ENCODE measurements at places on chromosomes 1 and 21.
A peak's percentile ranks its signal among the peaks of the same experiment; 100 is the strongest.

- no peak for DNase-seq
These were observed 590.6 kb downstream of the NUF2 start for GRCh38 chr1:163912170-163912884.

DNA sequence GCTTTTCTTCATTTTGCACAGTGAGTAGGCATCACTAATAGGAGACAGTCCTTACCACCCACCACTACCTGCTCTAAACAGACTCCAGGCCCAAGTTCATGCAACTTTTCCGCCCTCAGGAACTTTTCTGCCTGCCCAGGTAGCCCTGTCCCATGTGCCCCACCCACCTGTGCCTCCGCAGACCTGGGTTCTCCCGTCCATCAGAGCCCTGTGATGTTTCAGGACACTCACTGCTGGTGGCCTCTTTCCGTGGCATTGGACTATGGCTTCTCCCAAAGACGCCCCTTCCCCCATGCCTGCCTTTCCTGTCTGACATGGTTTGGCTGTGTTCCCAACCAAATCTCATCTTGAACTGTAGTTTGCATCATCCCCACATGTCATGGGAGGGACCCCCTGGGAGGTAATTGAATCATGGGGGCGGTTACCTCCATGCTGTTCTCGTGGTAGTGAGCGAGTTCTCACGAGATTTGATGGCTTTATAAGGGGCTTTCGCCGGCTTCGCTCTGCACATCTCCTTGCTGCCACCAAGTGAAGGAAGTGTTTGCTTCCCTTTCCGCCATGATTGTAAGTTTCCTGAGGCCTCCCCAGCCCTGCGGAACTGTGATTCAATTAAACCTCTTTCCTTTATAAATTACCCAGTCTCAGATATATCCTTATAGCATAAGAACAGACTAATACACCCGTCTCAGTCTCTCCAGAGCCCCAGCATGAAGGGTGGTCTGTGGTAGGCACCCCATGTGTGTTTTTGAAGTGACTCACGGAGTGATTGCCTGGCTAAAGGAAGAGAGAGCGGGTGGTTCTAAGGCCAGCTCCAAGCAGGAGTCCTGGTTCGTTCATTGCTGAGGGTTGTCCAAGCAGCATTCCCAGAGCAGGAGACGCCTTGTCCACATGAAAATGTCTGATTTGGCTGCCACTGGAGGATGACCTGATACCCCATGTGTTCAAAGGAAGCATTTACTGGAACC is 86.0 kb upstream of the ZBTB40 start:
- no peak for DNase-seq

DNA sequence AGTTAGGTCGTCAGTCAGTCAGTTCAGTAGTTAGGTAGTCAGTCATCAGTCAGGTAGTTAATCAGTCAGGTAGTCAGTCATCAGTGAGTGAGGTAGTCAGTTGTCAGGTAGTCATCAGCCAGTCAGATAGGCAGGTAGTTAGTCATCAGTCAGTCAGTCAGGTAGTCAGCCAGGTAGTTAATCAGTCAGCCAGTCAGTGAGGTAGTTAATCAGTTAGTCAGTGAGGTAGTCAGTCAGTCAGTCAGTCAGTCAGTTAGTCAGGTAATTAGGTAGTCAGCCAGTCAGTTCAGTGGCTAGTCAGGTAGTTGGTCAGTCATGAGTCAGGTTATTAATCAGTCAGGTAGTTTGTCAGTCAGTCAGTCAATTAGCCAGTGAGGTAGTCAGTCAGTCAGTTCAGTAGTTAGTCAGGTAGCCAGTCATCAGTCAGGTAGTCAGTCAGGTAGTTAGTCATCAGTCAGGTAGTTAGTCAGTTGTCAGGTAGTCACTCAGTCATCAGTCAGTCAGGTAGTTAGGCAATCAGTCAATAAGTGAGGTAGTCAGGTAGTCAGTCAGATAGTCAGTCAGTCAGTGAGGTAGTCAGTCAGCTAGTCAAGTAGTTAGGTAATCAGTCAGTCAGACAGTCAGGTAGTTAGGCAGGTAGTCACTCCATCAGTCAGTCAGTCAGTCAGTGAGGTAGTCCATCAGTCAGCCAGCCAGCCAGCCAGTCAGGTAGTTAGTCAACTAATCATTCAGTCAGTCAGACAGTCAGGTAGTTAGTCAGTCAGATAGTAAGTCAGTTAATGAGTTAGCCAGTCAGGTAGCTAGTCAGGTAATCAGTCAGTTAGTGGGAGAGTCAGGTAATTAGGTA is 16.2 kb downstream of the KRTAP10-1 start:
- no peak for DNase-seq

DNA sequence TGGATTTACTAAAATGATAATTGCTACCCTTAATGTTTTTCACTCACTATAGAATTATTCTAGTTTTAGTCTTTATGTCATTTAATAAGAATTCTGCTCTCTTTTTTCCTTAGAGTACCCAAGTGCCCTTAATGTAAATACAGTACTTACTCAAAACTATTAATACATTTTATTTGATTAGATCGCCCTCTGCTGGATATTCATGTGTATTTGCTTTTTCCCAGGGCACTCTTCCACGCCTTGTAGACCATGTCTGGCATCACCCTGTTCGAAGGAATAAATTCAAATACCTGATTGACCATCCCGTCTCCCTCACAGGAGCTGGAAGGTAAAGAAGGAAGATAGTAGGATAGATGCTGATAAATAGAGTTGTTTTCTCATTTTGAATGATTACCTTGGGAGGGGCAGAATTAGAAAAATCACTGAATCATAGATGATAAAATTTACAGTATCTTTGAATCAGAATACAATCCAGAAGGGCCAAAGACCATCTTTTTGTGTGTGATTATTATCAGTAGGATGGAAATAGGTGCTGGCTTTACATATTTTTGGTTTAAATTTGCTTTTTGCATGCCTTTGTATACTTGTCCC is 4.1 kb downstream of the AXDND1 start:
- peak; percentile 71 for DNase-seq

GRCh38 chr1:242534753-242535152 is 10.3 kb upstream of the PLD5 start:
- no peak for DNase-seq

DNA sequence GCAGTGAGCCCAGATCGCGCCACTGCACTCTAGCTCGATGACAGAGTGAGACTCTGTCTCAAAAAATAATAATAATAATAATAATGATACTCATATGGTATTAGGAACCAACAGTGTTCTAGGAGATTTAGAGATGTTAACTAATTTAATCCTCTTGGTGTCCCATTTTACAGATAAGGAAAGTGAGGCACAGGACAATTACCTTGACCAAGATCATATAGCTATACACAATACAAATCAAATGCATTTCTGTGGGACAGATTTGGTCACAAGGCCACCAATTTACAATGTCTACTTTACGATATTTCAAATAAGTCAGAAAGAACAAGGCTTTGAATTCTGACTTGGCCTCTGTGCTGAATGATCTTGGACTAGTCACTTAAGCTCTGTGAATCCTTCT is 2.2 kb upstream of the ZMYM4 start:
- DNase-seq, result no peak

- DNase-seq, result no peak
These were observed 53.9 kb downstream of the CASQ2 start for GRCh38 chr1:115714572-115715141.

GRCh38 chr1:13751458-13751871 is 51.5 kb downstream of the PRDM2 start:
- DNase-seq, result no peak

DNA sequence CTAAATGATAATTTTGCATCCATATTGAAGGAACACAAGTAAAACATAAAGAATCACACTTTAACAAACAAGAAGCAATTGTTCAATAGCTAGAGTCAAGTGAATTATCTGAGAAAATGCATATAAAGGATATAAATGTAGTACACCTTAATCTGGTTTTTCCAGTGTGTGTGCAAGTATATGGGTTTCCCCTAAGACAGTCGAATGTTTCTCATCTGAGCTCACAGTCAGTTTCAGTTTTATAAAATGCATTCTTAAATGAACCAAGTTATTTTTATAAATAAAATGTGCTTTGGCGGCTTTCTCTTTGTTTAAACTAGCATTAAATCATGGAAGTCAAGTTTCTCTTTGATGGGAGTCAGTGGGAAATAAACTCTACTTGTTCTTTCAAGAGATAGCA is 125.9 kb downstream of the PTPRC start:
- no peak for DNase-seq

DNA sequence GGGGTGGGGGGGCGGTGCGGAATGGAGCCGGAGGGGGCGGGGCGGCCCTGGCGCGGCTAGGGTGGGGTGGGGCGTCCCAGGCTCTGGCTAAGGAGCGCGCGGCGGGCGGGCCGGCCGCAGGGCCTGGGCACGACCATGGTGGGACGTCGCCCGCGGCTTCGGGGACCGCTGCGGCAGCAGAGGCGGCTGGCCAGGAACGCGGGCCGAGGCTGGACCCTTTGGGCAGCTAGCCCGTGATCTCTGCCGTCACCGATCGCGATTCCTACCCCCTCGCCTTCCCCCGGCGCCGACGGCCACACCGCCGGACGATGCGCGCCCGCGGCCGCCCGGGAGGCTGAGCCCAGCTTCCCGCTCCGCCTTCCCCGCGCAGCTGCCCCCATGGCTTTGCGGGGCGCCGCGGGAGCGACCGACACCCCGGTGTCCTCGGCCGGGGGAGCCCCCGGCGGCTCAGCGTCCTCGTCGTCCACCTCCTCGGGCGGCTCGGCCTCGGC is at the start of gene MAP3K21:
Gene MAP3K21, plus strand, starts transcription at position 74 of the 491 bp plus-strand sequence. Its CDS starts 305 bp downstream, at position 379.
- DNase-seq, result no peak
